ENCODE measurements at places on chromosomes 6 and 20.

GRCh38 chr20:10658051-10658823, 15.6 kb downstream of the JAG1 start:
- no peak for DNase-seq

GRCh38 chr6:586553-586952, 70.3 kb downstream of the HUS1B start:
- DNase-seq = no peak

DNA sequence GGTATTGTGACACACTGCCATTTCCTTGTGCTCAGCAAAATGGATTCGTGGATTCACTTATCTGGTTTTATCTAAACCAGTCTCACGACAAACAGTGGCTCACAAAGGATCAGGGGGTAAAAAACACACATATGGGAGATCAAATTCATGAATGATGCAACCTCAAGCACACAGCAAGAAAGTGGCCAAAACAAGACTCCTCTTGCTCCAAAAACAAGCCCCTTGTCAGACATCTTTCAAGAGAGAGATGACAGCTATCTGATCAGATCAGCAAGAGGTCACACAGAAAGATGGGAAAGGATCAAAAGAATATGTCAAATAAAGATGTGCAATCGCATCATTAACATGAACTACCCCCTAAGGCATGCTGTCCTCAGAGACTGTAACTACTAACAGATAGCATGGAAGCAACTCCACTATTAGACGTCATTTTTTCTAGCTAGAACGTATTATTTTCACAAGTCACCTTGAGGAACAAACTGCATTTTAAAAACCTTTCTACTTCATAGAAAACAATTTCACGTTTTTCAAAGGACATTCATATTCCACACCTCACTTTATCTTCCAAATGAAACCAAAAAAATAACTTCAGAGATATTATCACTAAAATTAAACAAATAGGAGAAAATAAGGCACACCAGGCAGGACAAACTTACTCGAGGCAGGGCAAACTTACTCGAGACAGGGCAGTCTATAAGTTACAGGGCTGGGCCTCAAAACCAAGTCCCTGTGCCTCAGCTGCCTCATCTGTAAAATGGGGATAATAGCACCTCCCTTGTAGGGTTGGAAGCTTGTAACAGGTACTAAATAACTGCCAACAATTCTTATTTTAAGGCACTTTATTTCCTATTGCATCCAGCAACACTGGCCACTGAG, 122.3 kb downstream of the PREX1 start:
- DNase-seq = no peak

- DNase-seq = no peak
Measured at GRCh38 chr20:46398963-46399362, 7.5 kb downstream of the ELMO2 start.

DNA sequence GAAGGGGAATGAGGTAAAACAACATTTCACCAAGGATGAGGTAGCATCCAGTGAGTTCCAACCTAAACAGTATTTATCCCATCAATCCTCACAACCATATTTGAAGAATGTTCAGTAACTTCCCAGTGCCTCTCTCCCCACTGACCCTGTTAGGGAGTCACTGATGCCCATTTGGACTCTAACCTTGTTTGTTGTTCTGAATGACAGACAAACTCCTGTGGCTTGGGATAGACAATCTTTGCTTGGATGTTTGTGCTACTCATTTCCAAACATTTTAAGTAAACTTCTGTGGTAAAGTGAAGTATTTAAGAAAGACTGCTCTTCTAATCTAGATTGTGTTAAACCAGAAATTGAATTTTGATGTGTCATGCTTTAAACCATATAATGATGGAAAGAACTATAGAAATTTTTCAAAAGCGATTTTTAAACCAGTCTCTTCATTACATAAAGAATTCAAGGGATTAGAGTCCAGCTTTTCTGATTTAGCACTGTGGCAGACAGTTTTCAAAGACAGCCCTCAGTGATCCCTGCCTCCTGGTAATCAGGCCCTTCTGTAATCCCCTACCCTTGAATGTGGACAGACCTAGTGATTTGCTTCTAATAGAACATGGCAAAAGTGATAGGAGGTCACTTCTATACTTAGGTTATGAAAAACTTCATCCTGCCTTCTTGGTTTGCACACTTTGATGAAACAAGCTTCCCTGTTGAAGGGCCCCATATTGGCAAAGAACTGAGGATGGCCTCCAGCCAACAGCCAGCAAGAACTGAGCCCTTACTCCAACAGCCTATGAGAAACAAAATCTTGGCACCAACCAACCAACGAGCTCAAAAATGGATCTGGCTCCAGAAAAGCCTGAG, 191.6 kb downstream of the DST start:
- DNase-seq = no peak

GRCh38 chr6:40160826-40161225, 226.6 kb upstream of the MOCS1 start:
- no peak for DNase-seq

- no peak for DNase-seq
Measured at GRCh38 chr6:104566411-104566810, 293.3 kb downstream of the HACE1 start.

- DNase-seq = no peak
Measured at GRCh38 chr20:51392614-51393186, 149.8 kb downstream of the NFATC2 start.

GRCh38 chr6:149729824-149730223, 11.9 kb upstream of the LATS1 start:
- DNase-seq = no peak

- DNase-seq = peak; percentile 52
Measured at GRCh38 chr6:30463651-30464618, 25.4 kb upstream of the HLA-E start.

- DNase-seq = no peak
Measured at GRCh38 chr20:58458342-58459057, 56.7 kb downstream of the APCDD1L start.

- no peak for DNase-seq
Measured at GRCh38 chr6:35662999-35663398, 25.7 kb downstream of the FKBP5 start.

DNA sequence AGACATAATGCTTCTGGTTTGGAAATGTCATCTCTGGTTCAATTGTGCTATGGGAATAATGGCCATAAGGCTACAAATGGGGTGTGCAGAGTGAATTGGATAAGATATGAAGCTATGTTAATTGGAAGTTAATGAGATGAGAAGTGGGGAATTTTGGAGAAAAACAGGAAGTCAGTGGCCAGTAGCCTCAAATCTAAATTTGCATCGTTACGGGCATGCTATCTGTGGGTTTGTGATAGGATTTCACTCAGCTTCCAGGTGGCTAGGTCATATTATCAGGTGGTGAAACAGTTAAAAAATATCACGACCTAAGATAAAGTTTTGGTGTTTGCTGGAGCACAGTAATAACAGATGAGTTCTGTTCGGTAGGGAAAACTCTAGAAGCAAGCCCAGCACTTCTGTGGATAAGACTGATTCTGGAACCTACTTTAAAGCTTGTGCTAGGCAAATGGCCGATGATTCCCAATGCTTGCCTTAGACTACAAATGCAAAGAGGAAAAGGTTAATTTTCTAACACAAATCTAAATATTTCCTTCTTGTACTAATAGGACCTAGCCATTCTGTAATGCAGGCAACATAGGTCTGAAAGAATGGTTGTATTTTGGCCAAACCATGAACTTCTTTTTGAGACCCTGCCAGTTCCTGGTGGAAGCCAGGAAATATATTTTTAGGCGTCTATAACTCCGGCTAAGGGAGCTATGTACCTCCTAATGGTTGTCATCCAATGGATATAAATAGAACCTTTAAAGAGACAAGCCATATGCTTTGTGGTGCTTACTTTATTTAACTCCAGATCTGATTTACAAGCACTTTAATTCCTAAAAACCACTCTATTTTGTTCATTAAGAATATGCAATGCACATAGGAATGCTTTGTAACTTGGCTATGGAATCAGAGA, 111.0 kb downstream of the PLCB1 start:
- DNase-seq = no peak

- no peak for DNase-seq
Measured at GRCh38 chr20:43694763-43695162, 27.8 kb downstream of the MYBL2 start.

DNA sequence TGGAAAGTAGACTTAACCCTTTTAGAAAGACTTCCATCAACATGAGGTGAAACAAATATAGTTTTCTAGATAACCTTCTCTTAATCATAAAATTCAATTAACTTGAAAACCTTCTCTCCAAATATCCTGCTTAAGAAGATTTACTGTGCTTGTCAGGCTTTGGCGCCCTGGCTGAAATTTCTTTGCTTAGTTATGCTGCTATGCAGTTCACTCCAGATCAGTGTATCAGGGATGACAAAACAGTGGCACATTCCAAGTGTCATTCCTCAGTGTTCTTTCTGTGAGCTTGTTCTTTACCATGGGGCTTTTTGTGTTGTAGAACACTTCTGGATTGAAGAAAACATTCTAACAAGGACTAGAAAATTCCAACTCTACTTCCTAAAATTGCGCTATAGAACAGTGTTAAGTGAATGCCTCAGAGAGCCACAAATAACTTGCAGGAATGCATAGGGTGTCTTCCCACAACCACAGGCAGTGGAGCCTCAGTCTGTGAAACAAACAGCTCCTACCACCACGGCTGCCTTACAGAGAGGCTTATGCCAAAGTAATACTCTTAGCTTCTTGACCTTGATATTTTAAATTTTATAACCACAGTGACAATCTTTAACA, 443.6 kb downstream of the CDC5L start:
- no peak for DNase-seq

- no peak for DNase-seq
Measured at GRCh38 chr6:164290101-164290500, 875.6 kb downstream of the QKI start.

DNA sequence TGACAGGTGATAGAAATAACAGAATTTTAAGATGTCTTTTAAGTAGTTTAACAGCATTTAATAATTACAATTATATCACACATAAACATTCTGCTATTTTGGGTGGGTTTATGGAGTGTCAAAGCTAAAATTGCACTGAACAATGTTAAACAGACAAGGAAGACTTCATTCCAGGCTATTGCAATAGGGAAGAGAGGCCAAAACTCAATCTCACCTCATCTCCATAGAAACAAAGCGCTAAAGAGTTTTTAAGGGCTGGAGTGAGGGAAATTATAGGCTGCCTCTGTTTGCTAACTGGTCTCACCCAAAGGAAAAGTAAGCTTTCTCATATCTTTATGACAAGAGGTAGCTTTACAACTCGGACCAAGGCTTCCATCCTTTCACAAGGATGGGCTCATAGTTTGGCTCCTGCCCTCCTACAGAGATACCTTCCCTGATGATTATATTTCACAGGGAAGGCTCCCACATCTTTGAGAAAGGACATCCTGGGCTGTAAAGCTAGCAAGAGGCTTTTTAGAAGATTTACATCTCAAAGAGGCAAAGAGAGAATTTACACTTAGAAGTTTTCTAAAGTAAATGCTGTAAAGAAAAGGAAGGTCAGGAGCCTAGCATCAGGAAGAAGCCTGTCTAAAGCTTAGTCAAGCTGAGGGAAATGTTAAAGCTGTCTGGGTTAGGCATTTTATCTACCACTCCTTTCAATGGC, 350.2 kb upstream of the IMPG1 start:
- DNase-seq = no peak

- no peak for DNase-seq
Measured at GRCh38 chr6:25014791-25015560, 79.2 kb upstream of the RIPOR2 start.

- peak; percentile 32 for DNase-seq
Measured at GRCh38 chr20:3889489-3890397, 556 bp downstream of the PANK2 start.

- no peak for DNase-seq
Measured at GRCh38 chr6:170296423-170296745, 5.5 kb upstream of the DLL1 start.

DNA sequence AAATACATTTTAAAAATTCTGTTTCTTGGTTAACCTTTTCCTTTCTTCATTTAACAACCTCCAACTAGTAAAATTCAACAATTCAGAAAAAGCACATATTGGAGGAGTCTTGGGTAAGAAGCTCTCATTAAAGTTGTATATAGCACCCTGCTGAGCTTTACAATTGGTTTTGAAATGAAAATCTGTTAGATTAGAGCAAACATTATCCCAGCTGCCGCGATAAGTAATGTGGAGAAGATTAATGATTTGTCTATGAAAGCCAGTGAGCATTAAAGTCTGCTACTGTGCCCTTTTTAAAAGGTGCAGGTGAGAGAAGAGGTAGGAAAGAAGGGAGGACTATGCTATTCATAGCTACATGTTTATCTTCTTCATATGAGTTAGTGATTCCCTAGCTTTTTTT, 201.5 kb downstream of the ZFAND3 start:
- no peak for DNase-seq

GRCh38 chr20:49699200-49699992, 14.3 kb downstream of the B4GALT5 start:
- DNase-seq = no peak

DNA sequence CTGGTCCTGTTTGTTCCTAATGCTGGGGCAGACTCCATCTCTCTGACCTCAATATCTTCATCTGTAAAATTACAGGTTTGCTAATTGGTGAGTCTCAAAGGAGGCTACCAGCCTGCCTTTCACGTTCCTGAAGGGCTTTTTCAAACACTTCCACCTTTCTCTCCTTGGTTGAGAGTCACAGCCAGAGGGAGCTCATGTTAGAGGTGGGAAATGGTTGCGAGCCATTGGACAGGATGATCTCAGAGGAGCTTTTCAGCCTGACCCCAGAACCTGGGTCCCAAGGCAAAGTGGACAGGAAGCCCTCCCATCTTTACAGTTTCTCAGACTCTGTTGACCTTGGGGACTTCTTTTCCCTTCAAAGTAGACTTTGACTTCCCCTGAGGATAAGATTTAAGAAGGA, 37.6 kb downstream of the NDUFAF5 start:
- DNase-seq = no peak

DNA sequence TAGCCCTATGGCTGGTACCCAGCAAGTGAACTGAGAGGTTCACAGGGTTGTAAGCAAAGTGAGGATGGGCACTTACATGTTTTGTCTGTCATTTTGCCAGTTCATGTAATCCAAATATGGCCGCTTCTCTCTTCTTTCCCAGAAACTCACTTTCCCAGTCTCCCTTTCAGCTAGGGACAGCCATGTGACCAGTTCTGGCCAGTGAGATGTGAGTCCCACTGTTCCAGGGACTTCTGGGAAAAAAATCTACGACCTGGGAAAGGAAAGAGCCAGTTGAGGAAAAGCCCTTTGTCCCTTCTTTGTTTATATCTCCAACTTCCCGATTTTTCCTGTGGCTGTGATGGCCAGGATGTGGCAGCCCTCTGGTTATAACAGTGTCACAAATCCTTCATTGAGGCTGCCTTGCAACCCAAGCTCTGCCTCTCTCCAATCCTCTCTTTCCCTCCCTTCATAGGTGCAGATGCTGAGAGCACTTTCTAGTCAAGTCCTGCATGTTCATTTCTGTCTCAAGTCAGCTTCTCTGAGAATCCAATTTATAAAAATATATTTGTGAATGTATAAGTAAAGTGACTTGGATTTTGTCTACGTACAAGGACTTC, 148.6 kb upstream of the ZFP64 start:
- DNase-seq = no peak

DNA sequence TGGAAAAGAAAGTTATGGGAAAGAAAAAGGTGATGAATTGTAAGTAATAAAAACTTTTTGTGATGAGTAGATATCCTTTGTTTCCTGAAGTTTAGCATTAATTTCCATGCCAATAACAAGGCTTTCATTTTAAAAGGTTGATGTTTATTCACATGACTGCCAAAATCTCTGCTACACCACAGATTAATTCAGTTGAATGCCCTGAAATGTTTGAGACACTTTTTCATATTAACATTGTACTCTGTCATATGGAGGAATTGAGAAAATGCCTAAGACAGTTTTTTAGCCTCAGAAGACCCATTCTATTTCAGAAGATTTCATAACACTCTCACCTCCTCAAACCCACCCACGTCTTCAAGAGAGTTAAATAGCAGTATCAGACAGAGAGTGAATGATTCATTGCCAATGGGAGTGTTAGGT, 115.5 kb downstream of the ADGRG6 start:
- DNase-seq = no peak
